ENCODE measurements at places on chromosomes 16 and 17.

GRCh38 chr17:63809970-63810369 lies 17.3 kb upstream of the PSMC5 start:
- no peak for DNase-seq

DNA sequence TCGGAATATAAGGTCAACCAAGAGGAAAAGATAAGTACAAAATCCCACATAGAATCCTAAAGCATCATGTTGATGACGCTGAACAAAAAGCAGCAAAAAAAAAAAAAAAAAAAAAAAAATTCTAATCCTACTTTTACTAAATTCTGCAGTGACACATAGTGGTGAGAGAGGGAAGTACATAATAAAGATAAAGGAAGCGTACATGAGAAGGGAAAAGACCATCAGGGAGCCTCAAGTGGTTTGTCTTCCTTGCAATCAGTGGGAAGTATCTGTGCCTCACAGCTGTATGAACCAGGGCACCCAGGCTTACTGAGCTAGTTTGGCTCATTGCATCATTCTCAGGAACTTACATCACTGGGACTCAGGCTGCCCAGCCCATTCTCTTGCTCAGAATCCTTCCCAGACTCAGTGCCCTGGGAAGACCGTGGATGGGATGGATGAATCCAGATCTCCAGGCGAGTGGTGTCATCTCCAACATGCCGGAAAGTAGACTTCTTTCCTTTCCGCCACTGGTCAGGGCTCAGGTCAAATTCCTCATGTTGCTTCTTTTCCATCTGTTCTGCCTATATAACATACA lies 21.2 kb downstream of the SMG6 start:
- peak; percentile 42 for DNase-seq

- no peak for DNase-seq
Measured at GRCh38 chr17:81231121-81231645, 7.7 kb downstream of the TEPSIN start.

DNA sequence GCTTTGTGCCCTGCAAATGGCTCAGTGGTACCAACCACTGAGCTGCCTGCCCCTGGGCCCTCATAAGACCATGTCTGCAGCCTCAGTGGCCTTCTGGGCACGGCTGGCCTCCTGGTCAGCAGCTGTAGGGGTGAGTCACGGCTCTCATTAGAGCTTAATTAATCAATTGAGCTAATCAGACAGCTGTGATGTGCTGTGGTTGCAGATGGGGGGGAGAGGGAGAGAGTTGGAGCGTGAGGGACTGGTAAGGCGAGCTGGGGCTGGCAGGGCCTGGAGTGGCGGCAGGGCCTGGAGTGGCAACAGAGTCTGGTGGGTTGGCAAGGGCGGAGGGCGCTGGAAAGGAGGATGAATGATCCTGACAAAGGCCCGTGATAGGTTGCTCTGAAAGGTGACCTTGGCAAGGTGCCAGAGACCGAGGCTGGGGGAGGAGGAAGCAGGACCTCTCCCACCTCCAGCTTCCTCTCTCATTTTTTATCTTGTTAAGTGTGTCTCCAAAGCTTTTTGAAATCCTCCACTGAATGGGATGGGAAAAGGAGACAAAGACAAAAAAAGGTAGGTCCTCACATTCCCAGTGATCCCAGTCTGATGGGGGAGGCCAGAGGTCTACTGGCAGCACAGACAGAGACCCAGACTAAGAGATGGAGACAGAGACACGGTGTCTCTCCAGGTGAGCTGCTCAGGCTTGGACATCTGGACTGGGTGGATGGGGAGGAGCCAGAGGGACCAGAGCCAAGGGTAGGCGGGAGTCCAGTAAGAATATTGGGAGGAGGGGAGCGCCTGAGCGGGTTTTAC lies 41.6 kb downstream of the DCAKD start:
- no peak for DNase-seq

DNA sequence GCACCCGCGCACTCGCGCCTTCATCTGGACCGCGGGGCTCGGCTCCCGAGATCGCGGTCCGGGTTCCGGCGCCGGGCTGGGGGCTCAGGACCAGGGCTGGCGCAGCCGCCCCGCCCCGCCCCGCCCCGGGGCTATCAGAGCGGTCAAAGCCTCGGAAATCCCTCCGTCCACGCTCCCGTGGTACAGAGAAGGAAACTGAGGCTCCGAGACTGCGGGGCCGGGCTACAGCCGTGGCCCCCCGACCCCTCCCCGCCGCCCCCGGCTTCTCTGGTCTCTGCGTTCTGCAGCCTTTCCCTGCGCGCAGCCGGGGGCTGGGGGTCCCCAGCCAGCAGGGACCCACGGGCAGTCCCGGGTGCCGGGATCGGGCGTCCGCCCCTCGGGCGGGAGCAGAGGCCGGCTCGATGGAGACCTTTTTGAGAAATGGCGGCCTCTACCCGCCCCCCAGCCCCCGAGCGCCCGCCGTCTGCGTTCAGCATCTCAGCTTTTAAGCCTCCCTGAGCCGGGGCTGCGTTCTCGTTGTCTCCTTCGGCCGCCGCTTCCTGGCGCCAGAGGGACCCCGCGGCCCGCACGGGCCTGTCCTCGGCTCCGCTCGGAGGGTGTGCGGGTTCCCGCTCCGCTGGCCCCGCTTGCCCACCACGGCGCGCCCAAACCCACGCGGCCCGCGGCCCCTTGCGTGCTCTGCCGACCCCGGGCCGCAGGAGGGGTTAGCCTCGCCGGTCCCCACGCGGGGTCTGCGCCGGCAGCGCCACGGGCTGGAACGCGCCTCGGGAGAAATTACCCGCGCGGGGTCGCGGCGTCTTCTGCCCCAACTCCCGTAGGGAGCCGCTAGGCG lies 1.5 kb upstream of the NPTX1 start:
- no peak for DNase-seq

DNA sequence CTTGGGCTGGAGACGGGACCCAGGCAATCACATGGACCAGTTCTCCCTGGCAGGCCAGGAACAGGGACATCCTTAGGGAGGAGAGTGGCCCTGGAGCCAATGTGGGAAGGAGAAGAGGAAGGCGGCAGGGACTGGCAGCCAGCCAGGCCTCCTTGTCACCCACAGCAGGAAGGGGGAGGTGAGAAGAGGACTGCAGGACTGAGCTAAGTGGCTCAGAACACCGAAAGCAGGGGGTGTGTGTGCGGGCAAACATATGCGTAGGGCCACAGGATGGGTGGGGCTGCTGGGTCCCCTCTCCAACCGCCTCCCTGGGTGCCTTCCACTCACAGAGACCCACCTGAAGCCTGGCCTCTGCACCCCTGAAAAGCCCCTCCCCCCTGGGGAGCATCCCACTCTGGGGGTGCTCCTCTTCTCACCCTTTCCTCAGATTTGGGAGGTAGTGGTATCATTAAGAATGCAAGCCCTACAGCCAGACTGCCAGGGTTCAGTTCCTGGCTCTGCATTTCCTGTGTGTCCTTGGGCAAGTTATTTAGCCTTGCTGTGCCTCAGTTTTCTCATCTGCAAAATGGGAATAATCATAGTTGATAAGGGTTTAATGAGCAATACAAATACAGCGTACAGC lies 8.1 kb downstream of the PNMT start:
- DNase-seq = no peak

- no peak for DNase-seq
Measured at GRCh38 chr17:17836818-17837379, at the start of gene SREBF1. TSS of gene SREBF1 (minus strand) at chr17:17836986. CDS start at chr17:17836817, 169 bp downstream.

GRCh38 chr17:14731591-14731990 lies 430.7 kb downstream of the HS3ST3B1 start:
- no peak for DNase-seq

- DNase-seq = no peak
Measured at GRCh38 chr16:57042157-57043111, 49.9 kb upstream of the CPNE2 start.

- DNase-seq = peak; percentile 22
Measured at GRCh38 chr17:36148559-36149295, 27.7 kb downstream of the TBC1D3B start.

GRCh38 chr16:90046971-90047713 lies 27.9 kb upstream of the DBNDD1 start:
- no peak for DNase-seq

- DNase-seq = peak; percentile 56
Measured at GRCh38 chr17:43530288-43531081, 15.7 kb downstream of the ETV4 start.

- no peak for DNase-seq
Measured at GRCh38 chr16:2385190-2385836, 43.9 kb upstream of the CCNF start.

DNA sequence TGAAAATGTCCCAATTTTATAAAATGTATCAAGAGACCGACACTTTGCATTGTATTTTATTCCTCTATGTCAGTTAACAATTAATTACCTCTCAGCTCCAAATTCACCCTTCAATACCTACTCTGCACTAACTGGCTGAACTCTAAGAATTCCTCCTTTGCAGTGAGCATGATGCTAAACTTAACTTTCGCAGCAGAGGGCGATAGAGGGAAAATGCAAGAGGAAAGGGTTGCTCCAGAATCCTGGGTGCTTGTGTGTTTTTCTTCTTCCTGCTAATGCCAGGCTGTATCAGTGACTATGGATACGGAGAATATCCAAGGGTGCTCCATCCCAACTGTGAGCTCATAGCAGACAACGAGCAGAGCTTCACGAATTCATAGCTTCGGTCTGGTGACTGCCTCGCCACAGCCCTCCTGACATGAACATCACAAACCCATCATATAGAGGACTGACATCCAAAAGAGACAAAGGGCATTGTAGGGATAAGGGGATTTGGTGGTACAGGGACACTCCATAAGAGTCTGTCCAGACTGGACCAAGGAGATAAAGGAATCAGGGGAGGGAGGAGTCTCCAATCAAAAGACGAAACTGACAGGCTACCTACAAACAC lies 172.9 kb downstream of the STX8 start:
- no peak for DNase-seq

GRCh38 chr16:62363501-62363900 lies 327.3 kb upstream of the CDH8 start:
- DNase-seq = no peak

DNA sequence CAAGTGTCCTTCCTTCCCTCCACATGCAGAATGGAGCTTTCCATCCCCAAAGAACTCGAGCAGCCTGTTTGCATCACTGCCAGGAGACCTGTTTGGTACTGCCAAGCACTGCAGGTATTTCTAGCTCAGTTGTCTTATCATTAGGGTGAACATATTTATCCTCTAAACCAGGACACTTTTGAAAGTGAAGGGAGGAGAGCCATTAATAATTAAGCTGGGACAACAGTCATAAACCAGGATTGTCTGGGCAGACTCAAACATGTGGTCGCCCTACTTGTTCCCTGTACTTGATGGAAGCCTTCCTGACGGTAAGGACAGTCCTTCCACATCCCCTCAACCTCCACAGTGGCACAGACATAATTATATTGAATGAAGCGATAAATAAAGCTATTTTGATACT lies 67.4 kb downstream of the PRKCA start:
- no peak for DNase-seq

GRCh38 chr16:14193316-14193871 lies 122.3 kb downstream of the MRTFB start:
- DNase-seq = no peak

DNA sequence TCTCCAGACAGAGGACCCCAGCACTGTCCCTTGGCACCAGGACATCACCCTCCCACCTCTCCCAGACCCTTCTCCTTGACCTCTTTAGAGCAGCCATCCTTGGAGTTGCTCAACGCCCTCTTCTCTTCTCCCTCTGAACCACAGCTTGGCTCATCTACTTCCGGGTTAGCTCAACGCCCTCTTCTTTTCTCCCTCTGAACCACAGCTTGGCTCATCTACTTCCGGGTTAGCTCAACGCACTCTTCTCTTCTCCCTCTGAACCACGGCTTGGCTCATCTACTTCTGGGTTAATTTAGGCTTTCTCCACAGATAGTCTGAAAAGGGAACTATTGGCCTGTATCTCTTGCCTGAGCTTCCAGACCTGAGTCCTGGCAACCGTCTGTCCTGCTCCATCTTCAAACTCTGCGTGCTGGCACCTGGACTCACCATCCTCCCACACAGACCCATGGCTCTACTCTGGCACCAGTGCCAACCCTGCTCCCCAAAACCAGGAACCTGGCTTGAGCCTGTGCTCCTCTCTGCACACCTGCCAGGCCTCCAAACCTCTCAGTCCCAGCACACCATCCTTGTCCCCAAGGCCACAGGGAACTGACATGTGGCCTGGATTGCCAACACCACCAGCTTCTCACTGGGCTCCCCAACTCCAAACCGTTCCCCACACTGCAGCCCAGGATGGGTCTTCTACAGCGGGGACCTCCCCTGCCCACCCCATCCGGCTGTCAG lies 25.3 kb upstream of the FAAP100 start:
- DNase-seq = no peak

- no peak for DNase-seq
Measured at GRCh38 chr17:8862213-8863056, 5.0 kb downstream of the PIK3R6 start.

DNA sequence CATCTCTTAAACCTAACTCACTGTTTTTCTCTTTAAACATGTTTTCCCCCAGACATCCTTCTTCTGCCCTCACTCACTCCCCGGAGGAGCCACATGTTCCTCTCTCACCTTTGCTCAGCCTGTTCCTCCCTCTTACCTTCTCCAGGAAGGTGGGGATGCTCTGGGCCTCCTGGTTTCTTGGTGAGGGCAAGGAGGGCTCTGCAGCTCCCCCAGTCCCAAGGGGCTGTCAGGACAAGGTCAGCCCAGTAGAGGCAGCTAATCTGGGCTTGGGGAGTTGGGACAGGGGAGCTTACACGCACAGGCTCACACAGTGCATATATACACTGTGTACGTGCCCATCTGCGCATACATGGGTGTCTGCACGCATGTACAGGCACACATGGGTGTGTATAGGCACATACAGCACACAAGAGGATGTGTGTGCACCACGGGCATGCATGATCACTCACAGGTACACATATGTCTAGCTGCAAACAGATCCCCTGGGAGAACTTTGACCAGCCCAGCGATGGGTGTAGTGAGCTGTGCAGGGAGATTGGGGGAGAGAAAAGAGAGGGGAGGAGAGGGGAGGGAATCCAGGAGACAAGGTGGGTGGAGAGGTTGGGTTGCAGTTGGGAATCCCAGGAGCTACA lies 28.6 kb upstream of the SPNS3 start:
- DNase-seq = no peak

- no peak for DNase-seq
Measured at GRCh38 chr16:26396511-26397235, 670.1 kb upstream of the C16orf82 start.

GRCh38 chr16:56353054-56353921 lies 72.1 kb downstream of the AMFR start:
- no peak for DNase-seq

DNA sequence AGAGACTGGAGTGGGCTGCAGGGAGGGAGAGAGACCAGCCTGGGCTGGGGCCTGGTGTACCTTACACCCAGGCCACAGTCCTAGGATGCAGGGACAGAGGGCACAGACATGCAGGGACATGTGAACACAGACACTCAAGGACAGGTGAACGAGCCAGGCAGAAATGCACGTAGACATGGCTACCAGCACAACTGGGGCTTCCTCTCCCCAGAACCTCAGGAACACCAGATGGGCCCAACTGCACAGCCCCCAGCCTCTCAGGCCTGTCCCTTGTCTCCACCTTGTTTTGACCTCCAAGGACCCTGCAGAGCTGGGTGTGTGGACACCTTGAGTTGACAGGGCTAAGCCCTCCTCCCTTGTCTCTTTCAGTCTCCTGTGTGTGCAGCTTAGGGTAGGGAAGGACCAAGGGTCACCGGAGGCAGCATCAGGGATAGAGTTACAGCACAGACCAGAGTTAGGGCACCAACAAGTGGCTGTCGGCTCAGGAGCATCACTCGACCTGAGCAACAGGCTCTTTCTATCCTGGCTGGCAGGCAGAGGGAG lies 9.2 kb downstream of the SEZ6 start:
- no peak for DNase-seq

GRCh38 chr17:50634224-50634914 lies at the start of gene ABCC3:
TSS of gene ABCC3 (plus strand) at chr17:50634881. CDS start at chr17:50634937, 56 bp downstream.
- DNase-seq = no peak

GRCh38 chr16:11862489-11862888 lies 11.1 kb upstream of the RSL1D1 start:
- no peak for DNase-seq
